ENCODE measurements at places on chromosomes 1 and 21.

GRCh38 chr1:234730770-234731568, 121.0 kb upstream of the IRF2BP2 start:
- DNase-seq: no peak

DNA sequence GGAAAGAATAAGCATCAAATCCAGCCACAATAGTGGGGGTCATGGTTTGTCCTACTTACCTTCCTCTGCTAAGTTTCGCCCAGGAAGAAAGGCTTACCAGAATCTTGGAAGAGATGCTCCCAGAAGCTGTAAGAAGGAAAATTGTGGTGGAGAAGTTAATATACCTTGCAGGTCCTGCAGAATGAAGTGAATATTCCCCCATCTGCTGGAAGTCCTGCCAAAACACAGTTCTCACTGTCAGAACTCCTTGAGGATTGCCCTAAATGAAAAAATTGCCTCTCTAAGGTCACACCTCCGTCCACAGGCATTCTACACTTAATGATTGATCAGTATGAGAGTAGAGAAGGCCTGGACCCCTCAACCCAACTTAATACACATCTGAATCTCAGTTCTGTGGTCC, 78.4 kb upstream of the RGS21 start:
- no peak for DNase-seq

GRCh38 chr1:183291216-183291762, 105.2 kb downstream of the LAMC2 start:
- no peak for DNase-seq

DNA sequence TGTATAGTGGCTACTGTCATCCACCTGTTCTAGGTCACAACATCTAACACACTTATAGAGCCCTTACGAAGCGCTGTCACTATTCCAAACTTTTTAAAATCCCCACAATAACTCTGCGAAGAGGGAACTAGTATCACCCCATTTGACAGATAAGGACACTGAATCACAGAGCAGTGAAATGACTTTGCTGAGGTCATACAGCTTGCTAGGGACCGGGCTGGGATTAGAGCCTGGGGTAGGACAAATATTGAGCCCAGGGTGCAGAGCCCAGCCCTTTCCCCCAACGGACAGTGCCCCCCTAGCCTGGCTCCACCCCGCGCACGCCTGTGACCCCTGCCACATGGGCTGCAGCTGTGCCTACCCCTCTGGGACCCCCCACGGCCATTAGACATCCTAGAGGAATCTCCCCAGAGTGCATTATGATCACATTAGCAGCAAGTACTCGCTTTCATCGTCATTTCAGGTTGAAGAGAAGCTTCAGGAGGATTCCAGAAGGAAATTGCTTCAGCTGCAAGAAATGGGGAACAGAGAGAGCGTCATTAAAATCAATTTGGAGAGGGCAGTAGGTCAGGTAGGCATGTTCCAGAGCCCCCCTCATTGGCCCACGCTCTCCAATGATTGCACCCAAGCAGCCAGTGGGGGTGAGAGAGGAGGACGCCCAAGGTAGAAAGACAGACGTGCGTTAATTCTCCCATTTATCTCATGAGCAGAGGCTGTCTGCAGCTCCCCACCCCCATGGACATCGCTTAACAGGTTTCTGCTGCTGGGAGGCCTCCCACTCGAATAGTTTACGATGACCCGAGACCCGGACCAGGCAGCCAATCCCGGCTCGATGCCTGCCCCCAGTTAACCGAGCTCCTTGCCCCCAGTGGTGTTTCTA, 77.2 kb downstream of the FHAD1 start:
- DNase-seq: no peak

DNA sequence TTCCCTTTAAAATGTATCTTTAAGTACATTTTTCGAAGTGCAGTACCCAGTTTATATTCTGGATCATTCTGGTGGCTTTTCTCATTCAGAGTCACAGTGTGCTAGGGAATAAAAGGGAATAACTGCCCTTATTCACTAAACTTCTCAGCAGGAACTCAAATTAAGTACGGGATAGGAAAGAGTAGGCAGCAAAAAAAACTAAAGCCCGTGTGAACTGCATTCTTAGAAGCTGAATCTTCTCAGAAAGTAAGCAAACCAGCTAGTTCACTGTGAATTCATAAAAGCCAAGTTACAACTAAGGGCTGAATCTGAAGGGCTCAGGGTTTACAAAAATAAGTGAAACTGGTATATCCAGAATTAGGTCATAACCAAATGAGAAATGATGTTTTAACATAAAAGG, 22.0 kb downstream of the PRPF38A start:
- no peak for DNase-seq

- no peak for DNase-seq
These were observed 106.2 kb upstream of the CYYR1 start for GRCh38 chr21:26679284-26679683.

DNA sequence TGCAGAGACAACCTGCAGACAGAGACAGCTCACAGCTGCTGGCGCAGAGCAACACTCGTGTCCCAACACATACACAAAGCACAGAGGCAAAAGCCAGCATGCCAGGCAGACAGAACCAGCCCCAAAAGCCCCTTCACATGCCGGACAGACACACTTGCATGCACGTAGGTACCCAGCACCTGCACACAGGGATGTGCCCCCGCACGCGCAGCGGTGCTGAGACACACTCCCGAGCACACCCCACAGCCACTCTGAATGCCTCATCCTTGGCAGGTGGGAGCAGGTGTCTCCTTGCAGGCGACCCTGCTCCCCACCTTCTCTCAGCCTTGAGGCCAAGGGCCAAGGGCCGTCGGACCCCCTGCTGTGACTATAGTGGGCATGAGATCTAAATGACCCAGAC, 41.2 kb upstream of the ZC3H12A start:
- no peak for DNase-seq

DNA sequence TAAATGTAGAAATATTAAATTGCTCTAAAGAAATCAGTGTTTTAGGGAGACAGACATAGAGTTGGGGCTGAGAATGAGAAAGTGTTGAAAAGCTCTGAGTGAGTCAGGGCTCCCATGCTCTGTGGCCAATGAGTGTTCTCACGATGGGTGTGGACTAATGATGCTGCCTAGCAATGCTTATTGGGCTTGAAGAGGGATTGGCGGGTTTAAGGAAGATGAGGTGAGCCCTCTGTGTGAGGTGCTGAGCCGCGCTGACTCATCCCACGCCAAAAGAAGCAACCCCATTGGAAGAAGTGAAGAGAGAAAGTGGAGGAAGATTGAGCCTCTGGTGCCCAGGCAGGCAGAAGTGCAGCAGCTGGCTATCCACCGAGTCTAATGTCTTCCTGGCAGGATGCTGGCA, 65.1 kb upstream of the DPT start:
- no peak for DNase-seq
